Stimulated activated CD4-positive, alpha-beta T cell treated with anti-CD3 and anti-CD28 coated beads, Interleukin-1b, Interleukin-23, amount 100 ng/mL, for 1 hour (primary cell): ENCODE measurements at places on chromosomes 6 and 20.

DNA sequence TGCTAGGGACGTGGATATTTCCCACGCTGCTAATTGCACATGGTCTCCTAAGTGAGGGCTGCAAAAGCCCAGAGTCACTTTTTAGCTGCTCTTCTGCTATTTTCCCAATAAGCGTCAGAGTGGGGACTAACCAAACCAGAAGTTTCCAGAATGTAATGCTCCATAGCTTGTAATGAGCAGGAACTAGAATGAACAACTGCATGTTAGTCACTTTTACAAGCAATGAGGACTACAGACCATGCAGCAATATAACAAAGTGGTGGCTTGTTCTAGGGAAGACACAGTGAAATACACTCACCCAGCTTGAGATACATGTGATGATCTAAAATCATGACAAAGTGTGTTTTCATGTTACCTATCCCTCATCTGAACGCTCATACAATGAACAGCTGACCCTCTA, 314.1 kb upstream of the SGK1 start:
- DNase-seq, result no peak

DNA sequence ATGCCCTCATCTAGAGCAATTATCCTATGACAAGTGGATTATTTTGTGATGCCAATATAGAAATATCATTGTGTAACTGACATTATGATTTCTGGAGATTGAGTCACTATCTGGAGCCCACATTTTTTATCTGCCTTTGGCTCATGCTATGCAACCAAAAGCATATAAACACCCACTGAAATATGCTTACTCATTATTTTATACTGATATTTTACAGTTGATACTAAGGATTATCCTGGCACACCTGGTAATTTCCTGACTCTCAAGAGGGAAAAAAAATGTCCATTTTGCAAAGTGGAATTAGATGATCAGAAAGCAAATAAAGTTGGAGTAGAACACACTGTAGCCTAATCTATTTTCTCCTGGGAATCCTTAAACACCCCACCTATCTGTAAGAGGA, 154.5 kb downstream of the PKHD1 start:
- no peak for DNase-seq

- DNase-seq, result no peak
Observed at GRCh38 chr6:95365454-95365853, 211.9 kb upstream of the MANEA start.

- DNase-seq, result no peak
Observed at GRCh38 chr20:26209171-26209941, 512.7 kb upstream of the ZNF337 start.
